ENCODE measurements at places on chromosomes 1 and 21. TPM values are rescaled to one million over a fixed set of nuclear protein-coding genes. Genes with fewer than 3 reads are reported as not detected.

- DNase-seq = no peak
- no peak overlapping the region for H3K27ac ChIP-seq
- peaks cover 24% of the 10 kb centered on the region for H3K4me1 ChIP-seq
- H3K36me3 ChIP-seq = no peaks in the 10 kb centered on the region
- no peaks in the 10 kb centered on the region for H3K27me3 ChIP-seq
- H3K4me3 ChIP-seq = no peak overlapping the region
These were observed 18.8 kb downstream of the DEGS1 start for GRCh38 chr1:224201853-224202252.

DNA sequence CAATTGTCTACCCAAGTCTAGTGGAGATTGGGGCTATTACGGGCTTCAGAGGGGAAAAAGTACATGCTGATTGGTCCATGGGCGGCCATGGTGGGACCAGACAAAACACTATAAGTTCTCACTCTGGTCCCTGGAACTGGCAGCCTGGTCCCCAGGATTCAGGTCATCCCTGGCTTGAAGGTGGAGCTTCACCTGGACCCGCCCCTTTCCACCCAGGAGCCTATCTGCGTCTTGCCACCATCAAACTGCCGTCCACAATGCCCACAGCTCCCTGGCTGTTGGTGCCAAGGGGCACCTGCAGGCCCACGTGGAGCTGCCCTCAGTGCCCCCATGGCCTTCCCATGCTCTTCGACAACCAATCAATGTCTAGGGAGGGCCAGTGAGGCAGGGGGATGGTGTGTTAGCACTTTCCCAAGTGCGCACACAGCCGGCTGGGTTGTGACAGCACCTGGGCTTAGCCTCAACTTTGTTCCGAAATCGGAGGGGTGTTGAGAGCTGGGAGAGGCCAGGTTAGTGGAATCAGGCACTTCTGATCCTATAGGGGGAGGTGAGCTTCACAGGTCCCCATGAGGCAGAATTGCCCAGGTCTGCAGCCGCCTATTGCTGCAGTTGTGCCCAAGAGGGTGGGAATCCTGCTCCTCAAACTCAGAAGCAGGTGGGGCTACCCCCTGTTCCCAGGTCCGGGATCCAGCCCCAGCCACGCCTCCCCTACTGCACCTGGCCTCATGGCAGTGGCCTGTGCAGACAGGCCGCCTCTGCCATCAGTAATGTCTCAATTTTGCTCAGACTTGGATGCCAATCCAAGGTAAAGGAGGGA lies 1369.4 kb upstream of the PRMT6 start:
- no peak overlapping the region for H3K4me3 ChIP-seq
- H3K27ac ChIP-seq = no peak overlapping the region
- DNase-seq = no peak
- no peaks in the 10 kb centered on the region for H3K4me1 ChIP-seq
- H3K27me3 ChIP-seq = no peaks in the 10 kb centered on the region
- no peaks in the 10 kb centered on the region for H3K36me3 ChIP-seq

DNA sequence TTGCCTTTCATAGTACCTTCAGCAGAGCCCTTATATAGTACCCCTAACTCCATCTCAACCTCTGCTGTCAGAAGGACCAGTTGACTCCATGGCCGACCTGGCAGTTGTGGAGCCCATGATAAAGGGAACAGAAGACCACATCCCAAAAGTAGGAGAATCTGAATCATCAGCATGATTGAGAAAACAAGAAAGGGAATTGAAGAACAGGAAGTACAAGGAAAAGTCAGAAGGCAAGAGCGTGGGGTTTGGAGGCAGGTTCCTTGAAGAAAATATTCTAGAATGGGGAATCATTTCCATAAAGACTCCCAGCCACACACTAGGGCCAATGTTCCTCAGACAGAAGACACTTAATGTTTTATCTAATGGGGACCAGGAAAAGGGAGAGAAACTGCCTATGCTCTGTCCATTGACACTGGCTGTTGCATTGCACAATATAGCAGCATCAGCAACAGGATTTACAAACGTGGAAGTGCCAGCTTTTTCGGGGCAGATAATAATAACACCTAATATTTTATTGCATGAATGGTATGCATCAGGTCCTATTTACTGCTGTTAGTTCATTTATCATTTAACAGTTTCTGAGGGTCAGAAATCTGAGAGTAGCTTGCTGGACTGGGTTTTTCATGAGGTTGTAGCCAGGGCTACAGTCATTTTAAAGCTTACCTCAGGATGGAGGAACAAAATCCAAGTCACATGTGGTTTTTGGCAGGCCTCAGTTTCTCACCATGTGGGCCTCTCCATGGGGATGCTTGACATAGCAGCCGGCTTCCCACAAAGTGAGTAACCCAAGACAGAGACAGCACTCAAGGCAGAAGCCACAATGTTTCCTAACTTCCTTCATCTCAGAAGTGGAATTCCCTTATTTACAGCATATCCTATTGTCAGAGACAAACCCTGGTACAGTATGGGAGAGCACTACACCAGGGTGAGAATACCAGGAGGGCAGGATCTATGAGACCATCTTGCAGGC lies 483.4 kb downstream of the PLPP3 start:
- H3K36me3 ChIP-seq = no peaks in the 10 kb centered on the region
- H3K4me1 ChIP-seq = peaks cover 6% of the 10 kb centered on the region
- no peak overlapping the region for H3K4me3 ChIP-seq
- H3K27me3 ChIP-seq = no peaks in the 10 kb centered on the region
- H3K27ac ChIP-seq = no peak overlapping the region

PRELP gene
- total RNA-seq = 18.9 TPM

GRCh38 chr1:119782631-119783325 lies 14.1 kb upstream of the HMGCS2 start:
- H3K36me3 ChIP-seq = no peaks in the 10 kb centered on the region
- peaks cover 2% of the 10 kb centered on the region for H3K4me1 ChIP-seq
- H3K4me3 ChIP-seq = no peak overlapping the region

IL24 gene
- not detected for total RNA-seq

- H3K27me3 ChIP-seq = no peaks in the 10 kb centered on the region
- H3K36me3 ChIP-seq = no peaks in the 10 kb centered on the region
- no peak overlapping the region for H3K4me3 ChIP-seq
- DNase-seq = peak; percentile 58
- peaks cover 18% of the 10 kb centered on the region for H3K4me1 ChIP-seq
- H3K27ac ChIP-seq = peak overlapping the region; percentile 23
These were observed 2.9 kb upstream of the EDN2 start for GRCh38 chr1:41487126-41488039.

NPHP4 gene
- total RNA-seq = 15.7 TPM

- DNase-seq = peak; percentile 77
- peaks cover 7% of the 10 kb centered on the region for H3K27me3 ChIP-seq
- peak within 1 kb of the TSS; percentile 99 for H3K4me3 ChIP-seq
- H3K4me1 ChIP-seq = peaks cover 7% of the 10 kb centered on the region
These were observed at the start of gene KDM5B for GRCh38 chr1:202807926-202808757. TSS of gene KDM5B (minus strand) at chr1:202808421. CDS start at chr1:202808305, 116 bp downstream.

- H3K27ac ChIP-seq = no peak overlapping the region
- H3K4me1 ChIP-seq = no peaks in the 10 kb centered on the region
- no peaks in the 10 kb centered on the region for H3K36me3 ChIP-seq
- DNase-seq = no peak
- no peak overlapping the region for H3K4me3 ChIP-seq
These were observed 55.2 kb downstream of the KIAA0040 start for GRCh38 chr1:175137369-175137768.

- H3K36me3 ChIP-seq = no peaks in the 10 kb centered on the region
These were observed 11.5 kb downstream of the LDLRAD1 start for GRCh38 chr1:54006508-54006907.

DNA sequence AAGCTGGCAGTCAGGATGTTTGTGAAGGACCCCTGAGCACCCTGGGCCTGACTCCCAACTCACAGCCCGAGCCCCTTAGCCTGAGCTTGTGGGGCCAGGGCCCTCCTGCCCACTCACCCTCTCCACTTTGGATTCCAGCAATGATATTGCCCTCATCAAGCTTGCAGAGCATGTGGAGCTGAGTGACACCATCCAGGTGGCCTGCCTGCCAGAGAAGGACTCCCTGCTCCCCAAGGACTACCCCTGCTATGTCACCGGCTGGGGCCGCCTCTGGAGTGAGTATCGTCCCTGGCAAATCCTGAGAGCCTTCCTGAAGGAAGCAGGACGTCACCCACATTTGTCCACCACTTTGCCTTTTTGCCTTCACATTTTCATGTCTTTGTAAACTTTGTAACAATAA lies 5.0 kb downstream of the CTRC start:
- no peak overlapping the region for H3K4me3 ChIP-seq
- H3K27me3 ChIP-seq = no peaks in the 10 kb centered on the region
- no peaks in the 10 kb centered on the region for H3K36me3 ChIP-seq
- no peaks in the 10 kb centered on the region for H3K4me1 ChIP-seq

- no peak overlapping the region for H3K27ac ChIP-seq
- no peak overlapping the region for H3K4me3 ChIP-seq
- no peak for DNase-seq
- no peaks in the 10 kb centered on the region for H3K27me3 ChIP-seq
- H3K36me3 ChIP-seq = peaks cover 59% of the 10 kb centered on the region
- no peaks in the 10 kb centered on the region for H3K4me1 ChIP-seq
These were observed 45.9 kb downstream of the URB1 start for GRCh38 chr21:32346951-32347350.

DNA sequence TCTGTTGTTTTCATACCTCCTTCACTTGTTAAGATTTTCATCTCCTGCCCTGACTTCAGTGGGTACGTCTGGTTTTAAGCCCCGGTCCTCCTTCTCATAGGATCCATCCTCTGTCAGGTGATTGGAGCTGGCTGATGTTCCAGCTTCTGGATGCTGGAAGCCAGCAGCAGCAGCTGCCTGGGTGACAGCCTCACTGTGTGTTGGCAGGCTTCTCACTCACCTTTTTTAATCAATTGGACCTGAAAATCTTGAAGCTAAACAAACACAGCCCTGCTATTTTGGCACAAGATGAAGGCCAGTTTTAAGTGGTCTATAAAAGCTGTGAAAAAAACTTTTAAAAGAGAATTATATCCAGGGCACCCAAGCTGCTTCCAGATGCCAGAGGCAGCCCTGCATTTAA lies 181.0 kb downstream of the DISC1 start:
- H3K4me1 ChIP-seq = no peaks in the 10 kb centered on the region
- DNase-seq = peak; percentile 50
- H3K36me3 ChIP-seq = peaks cover 6% of the 10 kb centered on the region
- H3K4me3 ChIP-seq = no peak overlapping the region
- no peak overlapping the region for H3K27ac ChIP-seq

DNA sequence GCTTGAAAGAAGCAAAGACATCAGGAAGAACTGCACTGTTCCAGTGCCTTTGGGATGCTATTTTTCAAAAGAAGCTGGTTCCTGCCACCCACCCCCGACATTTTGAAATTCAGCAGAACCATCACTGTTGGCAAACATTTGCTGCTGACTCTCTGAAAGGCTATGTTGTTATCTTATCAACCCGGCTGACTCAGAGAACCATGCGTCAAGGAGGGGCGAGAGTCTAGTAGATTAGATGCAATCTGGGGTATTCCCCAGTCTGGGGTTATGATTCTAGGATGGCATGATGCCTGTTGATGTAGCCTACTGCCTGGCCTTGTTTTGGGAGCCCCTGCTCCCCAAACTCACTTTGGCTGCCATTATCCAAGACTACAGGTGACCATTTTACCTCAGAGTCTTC lies 267.8 kb upstream of the RUNX1 start:
- H3K27ac ChIP-seq = no peak overlapping the region
- no peak for DNase-seq
- H3K27me3 ChIP-seq = no peaks in the 10 kb centered on the region
- H3K36me3 ChIP-seq = no peaks in the 10 kb centered on the region
- no peaks in the 10 kb centered on the region for H3K4me1 ChIP-seq

PIK3C2B gene
- 36.9 TPM for total RNA-seq

GRCh38 chr1:172351754-172352161 lies 68.7 kb upstream of the C1orf105 start:
- no peak overlapping the region for H3K27ac ChIP-seq
- H3K27me3 ChIP-seq = no peaks in the 10 kb centered on the region
- H3K4me1 ChIP-seq = peaks cover 10% of the 10 kb centered on the region
- H3K4me3 ChIP-seq = no peak overlapping the region
- peak; percentile 67 for DNase-seq

SH2D2A gene
- 2.4 TPM for total RNA-seq

SYT14 gene
- not detected for total RNA-seq

GRCh38 chr1:38609166-38610025 lies 250.2 kb downstream of the RRAGC start:
- no peak overlapping the region for H3K4me3 ChIP-seq
- peaks cover 22% of the 10 kb centered on the region for H3K4me1 ChIP-seq
- H3K27ac ChIP-seq = no peak overlapping the region
- DNase-seq = no peak
- no peaks in the 10 kb centered on the region for H3K27me3 ChIP-seq
- no peaks in the 10 kb centered on the region for H3K36me3 ChIP-seq

DNA sequence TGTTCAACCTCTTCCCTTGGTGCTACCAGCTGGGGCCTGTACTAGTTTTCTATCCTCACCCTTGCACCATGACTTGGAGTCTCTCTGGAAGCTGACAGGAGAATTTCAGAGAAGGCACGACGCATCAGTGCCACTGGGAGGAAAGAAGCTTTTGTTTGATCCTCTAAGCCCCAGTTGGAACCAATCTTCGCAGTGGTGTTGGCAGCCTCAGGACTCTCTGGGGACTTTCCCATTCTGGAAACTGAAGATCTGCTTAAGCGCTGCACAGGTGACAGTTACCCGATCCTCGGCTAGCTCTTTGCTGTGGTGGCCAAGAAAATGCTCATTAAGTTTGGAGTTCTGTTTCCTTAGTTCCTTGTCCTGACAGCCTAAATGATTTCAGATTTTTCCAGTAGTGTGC lies 222.3 kb downstream of the RHOU start:
- H3K27me3 ChIP-seq = no peaks in the 10 kb centered on the region
- DNase-seq = no peak

RIT1 gene
- total RNA-seq = 43.6 TPM

DNA sequence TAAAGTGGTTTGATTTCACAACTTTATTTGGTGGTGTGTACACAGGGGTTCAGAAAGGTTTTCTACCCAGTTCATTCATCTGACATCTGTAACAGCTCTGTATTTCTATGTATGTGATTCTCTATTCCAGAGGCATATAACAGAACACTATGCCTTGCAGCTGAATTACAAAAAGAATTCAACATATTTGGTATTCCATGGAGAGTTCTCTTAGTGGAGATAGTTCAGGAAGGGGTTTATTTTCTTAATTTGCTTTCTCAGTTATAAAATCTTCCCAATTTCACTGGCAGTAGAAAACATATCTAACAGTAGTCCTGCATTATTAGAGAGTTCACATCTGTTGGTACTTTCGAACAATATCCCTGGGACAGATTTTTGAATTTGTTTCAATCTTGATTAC lies 207.9 kb upstream of the LYPLAL1 start:
- no peak overlapping the region for H3K27ac ChIP-seq
- no peak overlapping the region for H3K4me3 ChIP-seq
- no peaks in the 10 kb centered on the region for H3K4me1 ChIP-seq
- no peaks in the 10 kb centered on the region for H3K27me3 ChIP-seq
- no peaks in the 10 kb centered on the region for H3K36me3 ChIP-seq

DNA sequence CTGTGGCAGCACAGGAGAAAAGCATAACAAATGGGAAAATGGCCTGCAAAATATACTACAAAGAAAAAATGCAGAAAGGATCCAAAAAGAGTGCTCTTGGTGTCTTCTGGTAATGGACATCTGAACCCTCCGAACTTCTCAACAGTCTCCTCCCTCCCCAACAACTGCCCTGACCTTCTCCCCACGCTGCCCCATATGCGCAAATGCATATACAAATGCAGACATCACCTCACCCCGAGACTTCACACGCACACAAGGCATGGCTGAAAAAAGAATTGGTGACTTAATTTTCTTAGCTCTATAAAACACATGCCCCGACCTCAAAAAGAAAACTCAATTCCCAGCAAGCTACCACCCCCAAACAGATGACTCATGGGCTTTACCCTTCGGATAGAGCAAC lies 8.4 kb downstream of the KCND3 start:
- H3K36me3 ChIP-seq = no peaks in the 10 kb centered on the region
- no peaks in the 10 kb centered on the region for H3K4me1 ChIP-seq
- no peak overlapping the region for H3K27ac ChIP-seq
- DNase-seq = no peak

PDPN gene
- 60.4 TPM for total RNA-seq

KRTAP11-1 gene
- not detected for total RNA-seq

GRCh38 chr1:53689736-53690326 lies 49.1 kb downstream of the GLIS1 start:
- DNase-seq = no peak
- no peaks in the 10 kb centered on the region for H3K4me1 ChIP-seq

Data from lung (tissue), 17 donors.